Cortex of kidney (tissue), 1 donor: ENCODE measurements at places on chromosomes 16 and 17.

DNA sequence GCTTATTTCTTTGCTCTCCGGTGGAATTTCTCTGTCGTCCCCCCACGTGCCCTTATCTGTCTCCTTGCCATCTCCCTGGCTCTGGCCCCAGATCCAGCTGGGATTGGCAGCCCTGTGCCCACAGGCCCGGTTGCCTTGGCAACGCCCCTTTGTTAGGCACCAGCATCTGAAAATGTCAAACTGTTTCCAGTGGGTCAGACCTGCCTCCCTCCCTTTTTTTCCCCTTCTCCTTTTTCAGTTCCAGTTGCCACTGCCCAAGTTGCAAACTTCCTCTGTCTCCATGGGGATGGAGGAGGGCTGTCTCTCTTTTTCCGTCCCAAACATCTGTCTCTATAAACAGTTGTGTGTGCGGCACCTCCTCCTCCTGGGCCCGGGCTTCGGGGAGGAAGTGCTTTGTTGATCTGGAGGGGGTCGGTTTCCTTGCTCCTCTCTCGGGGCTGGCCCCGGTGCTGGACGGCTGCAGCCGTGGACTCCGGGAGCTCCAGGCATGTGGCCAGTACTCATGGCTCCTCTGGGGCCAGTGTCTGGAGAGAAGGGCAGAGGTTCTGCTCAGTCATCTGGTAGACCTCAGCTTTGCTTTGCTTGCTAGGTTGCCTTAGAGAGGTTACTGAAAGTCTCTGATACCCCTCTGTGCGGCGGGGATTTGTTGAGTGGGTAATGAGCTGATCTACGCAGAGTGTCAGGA, 35.3 kb downstream of the SOCS3 start:
- no peak for DNase-seq

- DNase-seq = no peak
Measured at GRCh38 chr16:4532238-4532637, 6.3 kb downstream of the CDIP1 start.

DNA sequence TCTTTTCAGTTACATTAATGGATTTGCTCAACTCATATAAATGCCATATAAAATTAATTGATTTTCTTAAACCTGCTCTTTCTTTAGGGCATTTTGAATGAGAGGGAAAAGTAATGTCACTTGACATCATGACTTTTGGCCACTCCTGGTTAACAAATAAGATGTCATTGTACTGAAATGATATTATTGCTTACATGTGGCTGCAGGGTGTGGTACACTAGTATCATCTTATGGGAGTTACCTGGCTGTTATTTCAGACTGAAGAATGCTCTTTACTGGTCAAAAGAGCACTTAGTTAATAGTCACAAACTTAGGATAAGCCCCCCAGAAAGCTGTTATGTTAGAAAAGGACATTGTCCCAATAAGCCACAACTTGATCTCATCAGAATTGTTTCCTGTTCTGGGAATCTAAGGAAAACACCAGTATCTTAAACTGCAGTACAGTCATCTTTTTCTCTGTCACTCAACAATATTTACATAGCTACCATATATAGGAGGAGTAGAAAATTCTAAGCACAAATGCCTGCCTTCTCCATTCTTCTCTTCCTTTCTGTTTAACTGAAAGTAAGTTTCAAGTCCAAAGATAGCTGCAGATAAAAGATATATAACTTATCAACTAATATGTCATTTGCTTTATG, 53.9 kb upstream of the MRC2 start:
- no peak for DNase-seq

DNA sequence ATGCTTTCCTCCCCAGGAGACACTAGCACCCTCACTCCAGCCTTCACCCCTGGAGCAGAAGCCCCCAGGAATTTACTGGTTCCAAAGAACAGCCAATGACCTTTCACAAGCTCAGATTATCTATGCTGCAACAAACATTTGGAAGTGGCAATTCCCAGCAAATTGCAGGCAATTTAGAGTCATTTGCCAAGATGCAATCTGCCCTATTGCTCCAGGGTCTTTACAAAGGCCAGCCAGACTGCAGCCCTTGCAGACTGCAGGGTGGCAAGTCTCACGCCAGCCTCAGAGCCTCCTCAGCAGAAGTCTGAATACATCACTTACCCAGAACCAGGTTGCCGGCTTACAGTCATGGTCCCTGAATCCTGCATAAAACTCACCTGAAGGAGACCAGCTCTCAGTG, 21.8 kb downstream of the AXIN1 start:
- no peak for DNase-seq

DNA sequence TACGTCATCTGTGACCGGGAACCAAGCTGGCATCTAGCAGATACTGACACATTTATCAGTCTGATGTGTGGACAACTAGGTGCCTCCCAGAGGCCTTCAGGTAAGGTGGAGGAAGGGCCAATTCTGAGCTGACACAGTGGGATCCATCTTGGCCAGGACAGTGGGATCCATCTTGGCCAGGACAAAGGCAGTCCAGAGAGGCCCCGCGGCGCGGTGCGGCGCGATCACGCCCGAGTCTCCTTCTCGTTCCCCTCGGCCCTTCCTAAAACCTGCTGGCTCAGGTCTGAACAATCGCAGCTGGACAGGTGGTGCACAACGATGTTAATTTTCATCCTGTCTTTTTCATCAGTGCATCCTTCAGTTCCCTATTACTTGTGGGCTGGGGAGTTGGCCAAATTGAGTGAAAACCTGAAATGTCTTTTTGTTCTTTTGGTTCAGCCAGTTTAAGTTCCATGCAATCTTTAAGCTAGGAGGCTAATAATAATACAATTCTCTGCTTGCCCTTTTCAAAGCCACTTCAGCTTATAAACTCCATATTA, 486 bp upstream of the WSB1 start:
- DNase-seq = no peak

DNA sequence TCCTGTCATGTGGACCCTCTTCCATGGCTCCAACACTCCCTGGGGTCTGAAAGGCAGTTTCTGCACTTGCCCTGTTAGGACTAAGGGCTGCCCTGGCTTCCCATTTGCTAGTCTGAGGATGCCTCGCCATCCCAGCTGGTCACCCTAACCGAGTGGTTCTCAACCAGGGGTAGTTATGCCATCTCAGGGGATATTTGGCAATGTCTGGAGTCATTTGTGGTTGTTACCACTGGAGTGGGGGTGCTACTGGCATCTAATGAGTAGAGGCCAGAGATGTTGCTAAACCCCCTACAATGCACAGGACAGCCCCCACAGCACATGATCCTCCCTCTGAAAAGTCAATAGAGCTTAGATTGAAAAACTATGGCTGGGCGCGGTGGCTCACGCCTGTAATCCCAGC, 26.9 kb upstream of the CDH1 start:
- DNase-seq = no peak

GRCh38 chr17:2137342-2138098, 82.6 kb downstream of the HIC1 start:
- DNase-seq = no peak

- no peak for DNase-seq
Measured at GRCh38 chr17:15278924-15279477, 13.9 kb upstream of the PMP22 start.
